ENCODE measurements at places on chromosomes 4 and X.

- no peak for ATAC-seq
Observed at GRCh38 chr4:83378419-83378818, 43.8 kb upstream of the HPSE start.

DNA sequence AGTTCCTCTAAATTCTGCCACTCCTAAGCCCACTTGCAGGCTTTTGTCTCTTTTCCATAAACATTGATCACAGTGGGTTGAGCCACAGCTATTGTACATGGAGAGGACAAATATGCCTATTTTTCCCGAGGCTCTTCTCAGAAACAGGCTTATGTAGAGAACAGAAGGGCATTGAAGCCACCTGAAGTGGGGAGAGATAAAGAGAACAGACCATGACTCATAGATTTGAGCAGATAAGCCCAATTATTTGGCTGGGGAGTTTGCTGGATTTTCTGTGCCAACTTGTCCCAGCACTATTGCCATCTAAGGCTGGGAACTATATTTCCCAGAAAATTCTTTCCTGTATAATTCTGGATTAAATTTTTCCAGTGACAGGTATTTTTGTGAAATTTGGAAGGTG lies 446.1 kb upstream of the RPS6KA3 start:
- ATAC-seq: no peak

GRCh38 chrX:22788221-22788620 lies 211.5 kb upstream of the DDX53 start:
- no peak for ATAC-seq

DNA sequence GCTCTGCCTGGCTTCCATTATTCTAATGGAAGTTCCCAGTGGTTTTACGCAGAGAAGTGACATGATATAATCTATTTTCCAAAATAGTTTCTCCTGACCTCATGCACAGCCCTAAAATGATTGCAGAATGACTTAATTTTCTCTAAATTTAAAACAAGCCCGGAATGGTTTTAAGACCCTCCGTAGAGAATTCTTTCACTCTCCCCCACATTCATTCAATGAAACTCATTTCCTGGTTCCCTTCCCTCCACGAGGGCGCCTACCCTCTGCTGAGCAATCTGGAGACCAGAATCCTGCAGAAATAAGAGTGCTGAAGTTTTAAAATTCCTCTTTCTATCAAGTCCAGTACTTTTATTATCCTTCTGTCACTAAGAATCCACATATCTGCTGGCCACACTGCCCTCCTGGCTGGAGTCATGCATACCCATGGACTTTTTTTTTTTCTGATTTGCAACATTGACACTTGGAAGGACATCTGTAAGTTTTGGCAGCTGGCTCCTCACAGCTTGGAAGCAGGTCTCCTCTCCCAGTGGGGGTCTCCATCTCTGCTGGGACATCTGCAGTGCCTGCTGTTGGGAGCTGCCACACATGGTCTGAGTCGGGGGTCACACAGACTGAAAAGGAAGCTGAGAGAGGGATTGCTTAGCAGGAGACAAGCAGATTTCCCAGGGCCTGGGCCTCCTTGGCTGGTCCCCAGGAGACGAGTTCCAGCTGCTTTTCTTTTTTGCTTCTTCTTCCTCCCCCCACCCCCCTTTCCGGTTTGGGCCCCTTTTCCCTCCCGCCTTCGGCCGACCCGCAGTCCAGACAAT lies 86.1 kb downstream of the SOWAHB start:
- no peak for ATAC-seq

DNA sequence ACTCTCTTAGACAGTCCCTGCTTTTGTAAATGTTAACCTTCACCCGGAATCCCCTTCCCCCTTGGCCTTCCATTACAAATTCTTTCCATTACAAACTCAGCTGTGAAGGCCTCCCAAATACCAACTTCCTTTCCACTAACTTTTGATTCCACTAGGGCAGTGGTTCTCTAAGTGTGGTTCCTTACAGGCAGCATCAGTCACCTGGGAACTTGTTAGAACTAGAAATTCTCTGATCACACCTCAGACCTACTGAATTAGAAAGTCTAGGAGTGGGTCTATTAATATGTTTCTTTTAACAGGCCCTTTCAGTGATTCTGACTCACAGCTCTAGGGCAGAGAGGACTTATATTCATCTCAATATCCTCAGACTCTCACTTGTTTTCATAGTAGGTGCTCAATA lies 19.0 kb upstream of the MRPL1 start:
- ATAC-seq: peak; percentile 68

DNA sequence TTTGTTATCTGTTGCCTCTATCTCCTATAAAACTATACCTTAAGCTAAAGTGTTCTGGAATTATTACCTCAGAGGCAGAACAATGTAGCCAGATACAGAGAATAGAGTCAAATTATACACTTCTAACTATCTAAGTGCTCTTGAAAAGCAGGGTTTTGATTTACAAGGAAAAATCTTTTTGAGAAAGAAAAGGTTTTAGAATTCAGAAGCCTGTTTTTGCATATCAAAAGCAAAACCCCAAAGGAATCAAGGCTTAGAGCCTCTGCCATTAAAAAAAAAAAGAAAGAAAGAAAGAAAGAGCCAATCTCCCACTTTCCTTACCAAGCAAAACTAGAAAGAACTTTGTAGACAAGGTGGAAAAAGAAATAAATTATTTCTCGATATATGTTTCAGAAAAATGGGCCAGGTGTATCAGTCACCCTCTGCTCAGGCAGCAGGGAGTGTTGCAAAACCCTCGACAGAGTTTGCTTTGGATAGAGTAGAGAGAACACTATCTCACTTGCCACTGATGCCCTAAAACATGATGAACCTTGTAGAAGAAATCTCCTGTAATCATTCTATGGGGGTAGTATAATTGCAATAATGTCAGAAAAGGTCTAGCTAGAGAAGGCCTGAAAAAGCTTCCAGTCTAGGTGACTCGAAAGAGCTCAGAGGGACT lies 318.3 kb downstream of the PCDH10 start:
- ATAC-seq: no peak

- peak; percentile 20 for ATAC-seq
Observed at GRCh38 chr4:14646831-14647230, 355.4 kb upstream of the CPEB2 start.

DNA sequence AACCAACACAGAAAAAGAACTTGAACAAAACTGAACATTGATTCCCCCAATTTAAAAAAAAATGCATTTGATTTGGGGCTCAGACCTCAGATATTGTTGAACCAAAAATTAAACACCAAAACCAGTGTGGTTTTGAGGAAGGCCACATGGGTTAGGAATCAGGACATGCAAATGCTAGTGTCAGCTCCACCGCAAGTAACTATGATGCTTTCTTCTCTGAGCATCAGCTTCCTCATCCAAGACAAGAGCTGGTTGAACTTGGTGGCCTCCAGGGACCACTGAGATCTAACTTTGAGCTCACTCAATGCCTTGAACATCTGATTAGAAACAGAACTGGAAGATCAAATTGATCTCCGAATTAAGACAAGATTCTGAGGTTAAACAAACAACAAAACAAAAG lies 142.9 kb upstream of the NWD2 start:
- no peak for ATAC-seq

DNA sequence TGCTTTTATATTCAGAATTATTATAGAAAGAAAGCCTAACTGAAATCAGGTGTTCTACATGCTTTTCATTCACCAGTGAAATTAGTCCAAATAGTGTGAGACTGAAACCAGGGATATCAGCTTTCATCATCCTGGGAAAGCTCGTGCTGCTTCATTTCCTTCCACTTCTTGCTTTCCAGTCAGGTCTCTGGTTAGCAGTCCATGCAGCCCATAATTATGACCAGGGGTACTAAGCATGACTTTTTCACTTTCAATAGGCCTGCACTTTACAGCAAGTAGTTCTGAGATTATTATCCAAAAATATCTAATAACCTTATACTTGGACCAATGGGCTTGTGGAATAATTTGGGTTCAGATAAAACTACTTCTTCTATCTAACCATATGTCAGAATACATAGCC lies 673.2 kb upstream of the MAGEB2 start:
- ATAC-seq: no peak

Measured in activated CD4-positive, CD25-positive, alpha-beta regulatory T cell treated with anti-CD3 and anti-CD28 coated beads, Interleukin-2, amount 50 U/mL, for 24 hours (primary cell).